ENCODE measurements at places on chromosomes 13 and 19. TPM values are rescaled to one million over a fixed set of nuclear protein-coding genes. Genes with fewer than 3 reads are reported as not detected.

Gene TNFSF11
- not detected for polyA plus RNA-seq

Gene ZNF208
- polyA plus RNA-seq = not detected

Gene TPTE2
- not detected for polyA plus RNA-seq

Gene SAFB
- polyA plus RNA-seq = 96.3 TPM

Gene OLFM2
- polyA plus RNA-seq = 36.5 TPM

Gene SLC15A1
- polyA plus RNA-seq = 10.0 TPM

DNA sequence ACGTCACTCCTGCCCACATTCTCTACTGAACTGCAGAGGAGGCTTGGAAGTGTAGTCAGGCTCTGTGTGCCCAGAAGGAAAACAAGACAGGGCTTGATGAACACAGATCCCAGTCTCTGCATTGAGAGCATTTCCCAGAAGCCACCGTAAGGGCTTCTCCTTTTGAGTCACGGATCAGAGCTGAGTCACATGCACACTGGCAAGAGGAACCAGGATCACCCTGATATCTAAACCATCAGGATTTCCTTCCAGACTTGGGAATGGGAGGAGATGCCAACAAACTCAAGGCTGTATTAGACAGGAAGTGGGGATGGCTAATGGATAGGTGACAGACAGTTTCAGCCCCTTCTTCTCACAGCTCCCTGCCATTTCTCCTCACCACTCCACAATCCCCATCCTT is 17.7 kb upstream of the FBXO17 start:
- peak; percentile 34 for DNase-seq

GRCh38 chr13:65093357-65093756 is 2136.8 kb downstream of the PCDH9 start:
- DNase-seq = no peak

DNA sequence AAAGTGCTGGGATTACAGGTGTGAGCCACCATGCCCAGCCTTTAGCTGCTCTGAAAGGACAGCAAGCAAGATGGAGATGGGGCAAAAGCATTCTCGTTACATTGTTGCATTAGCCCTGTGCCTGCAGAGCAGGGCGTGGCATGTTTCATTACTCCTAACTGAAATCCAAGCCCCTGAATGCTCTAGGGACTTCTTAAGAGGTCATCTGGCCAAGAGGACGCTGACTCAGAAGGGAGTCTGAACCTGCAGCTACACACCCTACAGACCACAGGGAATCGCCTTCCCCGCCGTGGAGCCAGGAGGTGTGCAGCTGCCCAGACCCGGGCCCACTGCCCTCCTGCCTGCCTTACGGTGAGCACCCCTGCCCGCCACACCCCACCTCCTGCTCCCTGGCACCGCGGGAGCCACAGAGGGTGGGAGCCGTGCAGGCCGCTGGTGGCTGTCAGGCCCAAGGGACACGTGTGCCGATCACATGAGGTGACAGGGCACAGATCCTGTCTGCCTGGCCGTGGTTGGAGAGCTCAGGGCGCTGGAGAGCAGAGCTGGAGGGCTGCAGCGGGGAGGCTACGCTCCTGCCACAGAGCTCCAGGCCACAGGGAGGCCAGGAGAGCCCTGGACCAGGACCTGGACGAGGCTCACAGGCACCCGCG is 27.2 kb downstream of the ADPRHL1 start:
- no peak for DNase-seq

GRCh38 chr13:51630288-51630615 is 46.0 kb downstream of the WDFY2 start:
- no peak for DNase-seq

GRCh38 chr13:92989301-92989700 is 237.3 kb upstream of the GPC6 start:
- DNase-seq = no peak

DNA sequence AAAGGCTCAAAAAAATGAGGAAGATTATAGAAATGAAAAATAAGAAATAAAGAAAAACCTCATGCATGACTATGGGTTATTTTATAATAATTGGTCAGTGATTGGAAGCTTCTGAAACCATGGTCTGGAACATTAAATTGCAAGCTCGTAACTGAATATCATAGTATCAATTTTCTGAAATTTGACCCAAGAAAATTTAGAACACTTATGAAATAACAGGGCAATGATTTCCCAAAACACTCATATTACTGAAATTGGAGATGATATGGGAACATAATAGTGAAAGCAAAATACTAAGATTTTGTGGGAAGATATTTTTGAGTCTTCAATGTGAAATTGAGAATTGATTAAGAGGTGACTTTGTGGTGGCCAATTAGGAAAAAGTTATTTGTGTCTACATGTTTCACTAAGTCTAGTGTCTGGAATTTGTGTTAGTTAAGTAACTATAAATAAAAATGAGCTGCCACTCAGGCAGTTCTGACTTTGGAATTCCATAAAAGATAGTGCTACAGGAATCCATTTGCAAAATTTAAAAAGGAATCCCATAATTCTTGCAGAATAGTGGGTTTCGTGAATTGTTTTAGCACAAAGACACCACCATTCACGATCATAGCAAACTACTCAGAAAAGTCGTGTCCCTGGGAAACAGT is 603.0 kb downstream of the LMO7 start:
- no peak for DNase-seq

GRCh38 chr13:29435125-29435911 is 160.2 kb downstream of the SLC7A1 start:
- peak; percentile 63 for DNase-seq

DNA sequence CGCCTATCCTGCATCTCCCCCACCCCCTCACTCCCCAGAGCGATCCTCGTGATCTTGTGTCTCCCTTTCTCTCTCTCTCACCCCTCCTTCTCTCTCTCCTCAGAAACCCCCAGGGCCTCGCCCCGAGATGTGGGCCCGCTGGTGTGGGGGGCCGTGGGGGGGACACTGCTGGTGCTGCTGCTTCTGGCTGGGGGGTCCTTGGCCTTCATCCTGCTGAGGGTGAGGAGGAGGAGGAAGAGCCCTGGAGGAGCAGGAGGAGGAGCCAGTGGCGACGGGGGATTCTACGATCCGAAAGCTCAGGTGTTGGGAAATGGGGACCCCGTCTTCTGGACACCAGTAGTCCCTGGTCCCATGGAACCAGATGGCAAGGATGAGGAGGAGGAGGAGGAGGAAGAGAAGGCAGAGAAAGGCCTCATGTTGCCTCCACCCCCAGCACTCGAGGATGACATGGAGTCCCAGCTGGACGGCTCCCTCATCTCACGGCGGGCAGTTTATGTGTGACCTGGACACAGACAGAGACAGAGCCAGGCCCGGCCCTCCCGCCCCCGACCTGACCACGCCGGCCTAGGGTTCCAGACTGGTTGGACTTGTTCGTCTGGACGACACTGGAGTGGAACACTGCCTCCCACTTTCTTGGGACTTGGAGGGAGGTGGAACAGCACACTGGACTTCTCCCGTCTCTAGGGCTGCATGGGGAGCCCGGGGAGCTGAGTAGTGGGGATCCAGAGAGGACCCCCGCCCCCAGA is 12.8 kb upstream of the TOMM40 start:
- DNase-seq = no peak

- no peak for DNase-seq
Measured at GRCh38 chr13:36028359-36029025, 102.7 kb downstream of the DCLK1 start.

DNA sequence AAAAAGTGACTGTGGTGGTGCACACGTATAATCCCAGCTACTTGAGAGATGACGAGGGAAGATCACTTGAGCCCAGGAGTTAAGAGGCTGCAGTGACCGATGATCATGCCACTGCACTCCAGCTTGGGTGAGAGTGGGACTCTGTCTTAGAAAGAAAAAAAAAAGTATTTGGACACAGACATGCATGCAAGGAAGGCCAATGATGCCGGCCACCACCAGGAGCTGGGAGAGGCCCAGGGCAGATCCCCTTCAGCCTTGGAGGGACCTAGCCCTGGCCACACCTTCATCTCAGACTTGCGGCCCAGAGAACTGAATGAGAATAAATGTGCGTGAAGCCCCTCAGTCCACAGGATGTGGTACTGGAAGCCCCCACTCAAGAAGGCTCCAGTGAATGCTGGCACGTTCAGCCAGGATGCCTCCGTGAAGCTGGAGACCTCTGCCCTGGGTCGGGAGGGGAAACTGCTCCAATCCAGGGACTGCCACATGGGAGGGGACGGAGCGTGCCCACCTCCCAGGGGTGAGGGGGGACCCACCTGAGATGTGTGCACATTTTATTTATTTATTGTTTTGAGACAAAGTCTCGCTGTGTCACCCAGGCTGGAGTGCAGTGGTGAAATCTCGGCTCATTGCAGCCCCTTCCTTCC is 14.6 kb downstream of the TNFAIP8L1 start:
- no peak for DNase-seq

GRCh38 chr13:104953588-104953987 is 1581.9 kb downstream of the EFNB2 start:
- DNase-seq = no peak

GRCh38 chr19:11848594-11849469 is at the start of gene ZNF439:
TSS of gene ZNF439 (plus strand) at chr19:11848726. CDS start at chr19:11848868, 142 bp downstream.
- DNase-seq = peak; percentile 86

- DNase-seq = peak; percentile 40
Measured at GRCh38 chr13:37656247-37656940, 57.8 kb upstream of the POSTN start.

- no peak for DNase-seq
Measured at GRCh38 chr13:41244556-41244955, 18.8 kb downstream of the MTRF1 start.

GRCh38 chr13:102726430-102726829 is 31.6 kb upstream of the METTL21C start:
- no peak for DNase-seq

DNA sequence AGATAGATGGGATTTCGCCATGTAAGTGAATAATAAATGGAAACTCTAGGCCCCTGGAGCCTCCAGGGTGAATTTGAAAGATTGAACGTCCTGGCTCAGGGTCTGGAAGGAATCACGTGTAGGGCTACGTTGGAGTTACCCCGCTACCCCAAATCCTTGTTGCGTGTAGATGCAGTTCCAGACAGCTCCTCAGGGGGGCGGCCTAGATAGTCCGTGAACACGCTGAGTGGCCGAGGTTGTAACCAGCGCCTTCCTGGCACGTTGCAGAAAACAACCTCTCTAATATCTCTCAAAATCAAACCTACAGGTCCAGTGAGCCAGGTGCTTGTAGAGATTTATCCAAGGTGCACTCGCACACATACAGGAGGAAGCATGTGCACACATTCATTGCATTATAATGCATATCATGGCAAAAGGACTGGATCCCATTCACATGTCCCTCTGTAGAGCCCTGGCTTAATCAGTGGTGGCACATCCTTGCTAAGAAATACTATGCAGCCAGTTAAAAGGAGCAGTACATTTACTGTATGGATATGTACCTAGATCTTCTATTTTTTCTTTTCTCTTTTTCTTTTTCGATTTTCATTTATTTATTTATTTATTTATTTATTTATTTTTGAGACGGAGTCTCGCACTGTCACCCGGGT is 2.5 kb upstream of the KEAP1 start:
- peak; percentile 77 for DNase-seq

GRCh38 chr19:18062028-18062427 is 24.7 kb downstream of the IL12RB1 start:
- DNase-seq = no peak

GRCh38 chr13:98768522-98768921 is 16.1 kb upstream of the SLC15A1 start:
- DNase-seq = no peak

DNA sequence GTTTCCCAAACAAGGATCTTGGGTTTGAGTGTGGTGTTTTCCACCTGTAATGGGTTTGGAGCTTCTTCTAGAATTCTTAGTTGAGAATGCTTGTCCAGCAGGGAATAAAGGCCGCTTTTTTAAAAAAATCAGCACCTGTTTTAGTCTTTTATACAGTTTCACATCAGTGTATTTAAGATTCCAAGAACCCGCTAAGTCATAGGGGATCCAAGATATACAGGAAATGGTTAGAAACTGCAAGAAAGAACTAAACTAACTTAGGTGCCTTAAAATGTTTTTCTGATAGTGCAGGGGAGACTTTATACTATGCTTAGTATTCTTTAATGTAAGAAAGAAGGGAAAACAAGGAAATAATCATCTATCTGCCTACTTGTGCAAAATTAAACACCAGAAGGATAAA is 74.7 kb downstream of the C13orf42 start:
- no peak for DNase-seq

- no peak for DNase-seq
Measured at GRCh38 chr13:97100821-97101220, 106.5 kb upstream of the OXGR1 start.

- no peak for DNase-seq
Measured at GRCh38 chr13:51799261-51799660, 4.7 kb downstream of the DHRS12 start.

- DNase-seq = no peak
Measured at GRCh38 chr19:17061205-17061604, 14.0 kb downstream of the HAUS8 start.

DNA sequence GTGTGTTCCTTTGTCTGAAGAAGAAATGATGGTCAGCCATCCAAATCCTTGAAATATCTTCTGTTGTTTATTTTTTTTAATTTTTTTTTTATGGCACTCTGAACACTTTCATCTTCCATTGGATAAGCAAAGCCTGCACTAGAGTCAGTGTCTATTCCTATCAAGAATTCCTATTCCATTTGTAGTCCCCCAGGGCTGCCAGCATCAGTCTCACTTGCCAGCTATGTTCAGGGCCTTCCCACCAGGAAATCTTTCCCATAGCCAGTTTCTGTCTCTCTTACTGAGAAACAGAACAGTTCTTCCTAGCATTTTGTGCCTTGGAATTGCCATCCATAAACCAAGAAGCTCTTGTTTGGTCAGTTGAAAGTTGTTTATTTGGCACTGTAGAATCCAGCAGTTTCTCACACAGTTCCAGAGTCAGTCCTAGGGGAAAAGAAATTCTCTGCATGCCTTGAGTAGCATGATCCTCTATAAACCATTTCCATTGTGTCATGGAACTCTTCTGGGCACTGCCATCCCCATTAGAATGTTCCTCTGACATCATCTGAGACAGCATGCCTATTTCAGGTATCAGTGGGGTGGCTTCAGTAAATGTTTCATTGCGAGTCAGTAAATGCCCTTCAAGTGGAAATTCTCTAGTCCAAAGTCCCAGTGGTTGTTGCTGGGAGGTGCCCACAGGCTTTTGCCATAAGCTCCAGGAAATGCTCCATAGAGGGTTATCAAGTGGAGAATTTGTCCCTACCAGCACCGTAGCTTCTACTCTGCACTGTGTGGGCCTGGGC is 18.7 kb upstream of the SPRYD7 start:
- peak; percentile 36 for DNase-seq
